ENCODE measurements at places on chromosomes 4 and X.

DNA sequence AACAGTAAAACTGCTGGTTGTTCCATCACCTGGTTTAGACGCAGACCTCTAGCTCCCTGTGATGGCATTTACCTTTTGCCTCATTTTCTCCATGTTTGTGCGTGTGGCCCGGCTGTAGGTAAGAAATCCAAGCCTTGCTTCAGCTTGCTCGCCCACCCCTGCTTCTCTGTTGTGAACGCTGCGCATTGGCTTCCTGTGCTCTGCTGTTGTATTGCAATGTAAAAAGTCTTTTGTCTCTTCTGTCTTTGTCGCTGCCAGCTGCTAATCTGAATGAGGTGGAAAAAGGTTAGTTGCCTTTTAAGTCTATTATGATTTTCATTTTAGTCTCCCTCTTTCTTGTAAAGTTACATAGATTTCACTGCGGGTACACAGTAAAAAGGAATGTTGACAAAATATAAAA is 127.3 kb upstream of the PACRGL start:
- ATAC-seq = no peak

GRCh38 chr4:153573221-153573620 is 107.1 kb downstream of the TMEM131L start:
- ATAC-seq = no peak

- no peak for ATAC-seq
Measured at GRCh38 chr4:76791479-76791878, 106.5 kb downstream of the SOWAHB start.

DNA sequence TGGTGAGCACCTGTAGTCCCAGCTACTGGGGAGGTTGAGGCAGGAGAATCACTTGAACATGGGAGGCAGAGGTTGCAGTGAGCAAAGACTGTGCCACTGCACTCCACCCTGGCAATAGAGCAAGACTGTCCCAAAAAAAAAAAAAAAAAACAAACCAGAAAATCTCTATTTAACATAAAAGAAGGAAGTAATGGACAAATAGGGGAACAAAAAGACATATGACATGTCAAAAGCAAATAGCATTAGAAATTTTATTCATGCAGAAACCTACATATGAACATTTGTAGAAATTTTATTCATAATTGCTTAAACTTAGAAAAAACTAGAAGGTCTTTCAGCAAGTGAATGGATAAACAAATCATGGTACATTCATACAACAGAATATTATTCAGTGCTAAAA is 97.1 kb upstream of the SH3RF1 start:
- no peak for ATAC-seq

GRCh38 chrX:132412208-132412607 is 76.6 kb downstream of the MBNL3 start:
- no peak for ATAC-seq

GRCh38 chrX:114819509-114819908 is 197.9 kb downstream of the IL13RA2 start:
- no peak for ATAC-seq

- ATAC-seq = no peak
Measured at GRCh38 chrX:3159995-3160720, 118.9 kb downstream of the ARSF start.

- ATAC-seq = no peak
Measured at GRCh38 chr4:158195297-158195696, 15.0 kb upstream of the TMEM144 start.

- peak; percentile 78 for ATAC-seq
Measured at GRCh38 chrX:45200741-45201234, at the start of gene DIPK2B. Gene DIPK2B, minus strand, starts transcription at chrX:45200876. Its CDS starts 50 bp downstream, at chrX:45200826.

DNA sequence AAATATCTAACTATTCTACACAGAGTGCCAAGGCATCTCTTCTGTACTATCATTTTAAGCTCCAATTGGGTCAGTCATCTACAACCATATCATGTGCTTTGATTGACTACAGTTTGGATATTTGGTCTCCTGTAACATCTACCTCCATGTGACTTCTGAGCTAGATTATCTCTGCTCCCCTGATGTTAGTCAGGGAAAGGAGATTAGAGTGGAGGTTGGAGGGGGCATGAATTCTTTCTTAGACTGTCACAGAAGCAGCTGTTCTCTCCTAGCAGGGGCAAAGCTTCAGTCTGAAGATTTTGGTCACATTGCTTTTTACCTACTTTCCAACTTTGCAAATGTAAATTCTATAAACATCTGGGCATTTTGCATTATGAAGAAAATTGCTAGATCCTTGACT is 62.6 kb upstream of the C4orf54 start:
- no peak for ATAC-seq

GRCh38 chr4:139922406-139923024 is 231.5 kb downstream of the MAML3 start:
- ATAC-seq = no peak

DNA sequence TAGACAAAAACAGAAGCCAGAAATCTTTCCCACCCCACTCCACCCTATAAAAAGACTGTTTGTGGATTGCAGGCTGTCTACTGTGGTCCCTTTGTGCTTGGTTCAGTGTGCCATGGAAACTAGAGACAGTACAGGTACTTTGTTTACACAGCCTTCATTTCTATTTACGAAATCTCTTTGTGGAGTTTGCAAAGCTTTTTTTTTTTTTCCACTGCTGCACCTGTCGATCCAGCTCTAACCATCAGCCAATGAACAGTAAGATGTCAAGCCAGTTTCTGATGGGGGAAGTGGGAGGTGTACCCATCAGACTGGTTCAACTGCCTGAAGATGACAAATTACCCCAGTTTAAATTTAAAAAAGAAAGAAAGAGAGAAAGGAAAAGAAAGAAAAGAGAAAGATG is 20.2 kb upstream of the LRBA start:
- ATAC-seq = no peak

DNA sequence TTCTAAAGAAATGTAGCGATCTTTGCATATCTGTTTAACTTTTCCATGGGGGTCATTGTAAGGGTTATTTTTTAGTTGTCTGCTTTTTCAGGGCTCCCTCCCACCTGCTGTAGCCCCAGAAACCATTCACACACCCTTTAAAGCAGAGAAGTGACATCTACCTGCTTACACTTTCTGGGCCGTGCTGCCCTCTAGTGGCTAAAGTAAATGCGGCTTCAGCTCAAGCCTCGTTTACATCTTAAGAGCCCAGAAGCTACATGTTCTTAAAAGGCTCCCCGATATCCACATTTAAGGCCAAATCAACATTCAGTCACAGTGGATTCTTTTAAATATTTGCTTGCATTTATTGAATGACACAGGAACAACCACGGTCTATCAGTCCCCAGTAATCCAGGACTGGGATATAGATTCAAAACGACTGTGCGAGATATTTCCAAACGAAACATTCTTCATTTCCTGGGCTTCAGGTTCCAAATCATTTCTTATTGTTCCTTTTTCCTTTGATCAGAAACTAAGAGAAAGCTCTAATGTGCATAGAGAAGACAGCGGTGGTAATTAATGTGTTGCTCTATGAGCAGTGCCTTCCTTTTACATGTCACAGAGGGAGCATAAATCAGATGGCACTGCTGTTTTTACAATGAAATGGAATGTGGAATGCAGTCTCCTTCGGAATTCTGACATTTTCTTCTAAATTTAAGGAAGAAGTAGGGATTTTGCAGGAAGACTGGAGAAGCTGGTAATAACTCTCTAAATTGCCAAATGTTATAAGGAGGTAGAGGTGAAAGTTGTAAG is 119.9 kb downstream of the RASGEF1B start:
- ATAC-seq = peak; percentile 60

GRCh38 chr4:138297743-138298405 is 55.7 kb upstream of the SLC7A11 start:
- no peak for ATAC-seq

GRCh38 chrX:123291623-123292022 is 107.5 kb downstream of the GRIA3 start:
- no peak for ATAC-seq

GRCh38 chr4:180512801-180513475 is 1730.3 kb upstream of the TENM3 start:
- ATAC-seq = no peak

GRCh38 chrX:134186362-134187121 is 50.4 kb upstream of the CCDC160 start:
- no peak for ATAC-seq

GRCh38 chr4:108556588-108557200 is 63.7 kb upstream of the RPL34 start:
- no peak for ATAC-seq

GRCh38 chr4:125315576-125316400 is 1.0 kb downstream of the FAT4 start:
- peak; percentile 26 for ATAC-seq

- ATAC-seq = peak; percentile 13
Measured at GRCh38 chr4:169050881-169051760, 41.1 kb upstream of the CBR4 start.

- ATAC-seq = no peak
Measured at GRCh38 chr4:124478470-124478869, 234.1 kb downstream of the ANKRD50 start.

DNA sequence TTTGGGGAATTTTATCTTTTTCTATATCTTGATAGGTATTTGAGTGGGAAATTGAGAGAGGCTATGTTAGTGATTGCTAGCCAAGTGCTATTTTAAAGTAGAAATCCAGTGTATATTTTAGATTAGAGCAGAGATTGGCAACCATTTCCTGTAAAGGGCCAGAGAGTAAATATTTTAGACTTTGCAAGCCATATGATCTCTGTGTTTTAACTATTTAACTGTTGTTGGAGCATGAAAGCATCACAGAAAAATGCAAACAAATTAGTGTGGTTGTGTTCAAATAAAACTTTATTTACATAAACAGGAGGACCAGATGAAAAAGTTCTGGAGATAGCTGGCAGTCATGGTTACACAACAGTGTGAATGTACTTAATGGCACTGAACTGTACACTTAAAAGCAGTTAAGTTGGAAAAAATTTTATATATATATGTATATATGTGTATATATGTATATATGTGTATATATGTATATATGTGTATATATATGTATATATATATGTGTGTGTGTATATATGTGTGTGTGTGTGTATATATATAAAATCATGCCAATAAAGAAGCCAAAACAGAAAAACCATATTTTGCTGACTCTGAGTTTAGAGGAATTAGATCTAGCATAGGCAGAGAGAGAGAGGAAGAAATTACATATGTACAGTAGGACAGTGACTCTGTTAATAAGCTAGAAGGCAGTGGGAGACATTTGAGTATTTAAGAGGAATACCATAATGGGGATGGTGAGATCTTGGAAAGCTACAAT is 83.4 kb downstream of the TMEM164 start:
- no peak for ATAC-seq

GRCh38 chr4:11149612-11150259 is 279.0 kb downstream of the HS3ST1 start:
- no peak for ATAC-seq

GRCh38 chr4:113781439-113782040 is 20.0 kb upstream of the CAMK2D start:
- ATAC-seq = no peak

DNA sequence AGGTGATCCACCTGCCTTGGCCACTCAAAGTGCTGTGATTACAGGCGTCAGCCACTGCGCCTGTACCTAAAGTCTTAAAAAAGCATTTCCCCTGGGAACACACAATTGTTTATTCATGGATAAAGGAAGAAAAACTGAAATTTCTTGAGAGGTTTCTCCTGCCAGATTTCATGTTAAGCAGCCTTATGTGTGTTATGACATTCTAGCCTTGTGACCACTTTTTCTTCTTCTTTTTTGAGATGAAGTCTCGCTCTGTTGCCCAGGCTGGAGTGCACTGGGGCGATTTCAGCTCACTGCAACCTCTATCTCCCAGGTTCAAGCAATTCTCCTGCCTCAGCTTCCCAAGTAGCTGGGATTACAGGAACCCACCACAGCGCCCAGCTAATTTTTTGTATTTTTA is 57.8 kb upstream of the PLAC8 start:
- no peak for ATAC-seq

- no peak for ATAC-seq
Measured at GRCh38 chr4:55338486-55338885, 7.6 kb upstream of the SRD5A3 start.

- no peak for ATAC-seq
Measured at GRCh38 chrX:130415201-130415600, 13.4 kb downstream of the RBMX2 start.

DNA sequence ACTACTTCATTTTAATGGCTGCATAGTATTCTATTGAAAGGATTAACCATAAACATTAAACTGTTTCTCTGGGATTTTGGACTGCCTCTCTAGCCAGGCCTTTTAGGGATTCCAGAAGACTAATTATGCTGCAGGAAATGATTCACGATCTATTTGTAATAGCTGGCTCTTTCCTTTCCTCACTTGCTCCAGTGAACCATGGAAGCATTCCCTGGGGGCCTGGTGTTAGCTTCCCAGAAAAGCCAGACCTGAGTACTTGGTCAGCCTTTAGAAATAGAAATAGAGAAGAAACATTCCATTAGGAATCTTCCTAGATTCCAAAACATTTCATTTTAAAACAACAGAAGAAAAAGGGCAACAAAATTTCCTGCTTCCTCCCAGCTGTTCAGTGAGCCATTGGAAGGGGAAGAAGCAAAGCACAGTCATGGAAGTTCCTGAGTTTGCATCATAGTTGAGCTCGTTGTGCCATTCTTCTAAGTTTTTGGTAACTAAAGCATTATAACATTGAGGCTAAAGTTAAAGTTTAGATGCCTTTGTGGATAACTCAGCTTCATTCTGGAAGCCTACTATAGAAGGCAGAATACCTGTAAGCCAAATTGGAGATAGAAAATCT is 83.5 kb downstream of the NPNT start:
- ATAC-seq = peak; percentile 73

DNA sequence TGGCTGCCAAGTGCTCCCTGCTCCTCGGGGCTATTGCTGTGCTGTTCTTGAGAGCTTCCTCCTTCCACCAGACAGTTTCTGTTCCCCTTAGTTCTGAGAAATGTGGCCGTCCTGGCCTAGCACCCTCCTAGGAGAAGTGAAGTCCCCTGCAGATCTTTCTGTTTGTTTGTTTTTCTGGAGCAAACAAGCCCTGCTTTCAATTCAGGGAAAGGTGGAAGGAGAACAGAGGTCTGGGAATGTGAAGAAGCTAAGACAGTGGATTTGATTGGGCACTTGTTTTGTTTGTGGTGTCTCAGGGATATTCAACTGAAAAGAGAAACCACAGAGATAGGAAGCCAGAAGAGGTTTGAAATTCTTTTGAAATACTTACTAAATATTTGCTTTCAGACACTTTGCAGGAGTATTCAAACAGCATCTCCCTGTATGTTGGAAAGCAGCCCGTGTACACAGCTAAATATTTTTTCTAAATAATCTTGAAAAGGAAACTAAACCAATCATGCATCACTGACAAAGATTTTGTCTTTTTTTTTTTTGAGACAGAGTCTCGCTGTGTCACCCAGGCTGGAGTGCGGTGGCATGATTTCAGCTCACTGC is 36.5 kb upstream of the PPM1K start:
- no peak for ATAC-seq

All from gastroesophageal sphincter (tissue), 4 donors.